ENCODE measurements at places on chromosomes 12 and 14.

DNA sequence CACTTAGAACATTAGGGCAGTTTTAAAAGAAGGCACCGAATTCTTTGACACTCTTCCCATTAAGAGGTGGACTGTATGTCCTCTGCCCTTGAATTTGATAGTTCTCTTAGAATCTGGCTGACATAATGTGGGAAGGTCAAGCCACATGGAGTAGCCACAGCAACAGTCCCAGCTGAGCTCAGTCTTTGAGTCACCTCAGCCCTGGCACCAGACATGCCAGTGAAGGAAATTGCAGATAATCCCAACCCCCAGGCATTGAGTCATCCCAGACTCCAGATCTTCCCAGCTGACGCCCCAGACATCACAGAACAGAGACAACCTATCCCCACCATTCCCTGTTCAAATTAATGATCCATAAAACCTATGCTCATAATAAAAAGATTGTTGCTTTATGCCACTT is 83.4 kb downstream of the GTF2A1 start:
- DNase-seq, result no peak

GRCh38 chr12:29638528-29638927 is 141.0 kb upstream of the OVCH1 start:
- no peak for DNase-seq

DNA sequence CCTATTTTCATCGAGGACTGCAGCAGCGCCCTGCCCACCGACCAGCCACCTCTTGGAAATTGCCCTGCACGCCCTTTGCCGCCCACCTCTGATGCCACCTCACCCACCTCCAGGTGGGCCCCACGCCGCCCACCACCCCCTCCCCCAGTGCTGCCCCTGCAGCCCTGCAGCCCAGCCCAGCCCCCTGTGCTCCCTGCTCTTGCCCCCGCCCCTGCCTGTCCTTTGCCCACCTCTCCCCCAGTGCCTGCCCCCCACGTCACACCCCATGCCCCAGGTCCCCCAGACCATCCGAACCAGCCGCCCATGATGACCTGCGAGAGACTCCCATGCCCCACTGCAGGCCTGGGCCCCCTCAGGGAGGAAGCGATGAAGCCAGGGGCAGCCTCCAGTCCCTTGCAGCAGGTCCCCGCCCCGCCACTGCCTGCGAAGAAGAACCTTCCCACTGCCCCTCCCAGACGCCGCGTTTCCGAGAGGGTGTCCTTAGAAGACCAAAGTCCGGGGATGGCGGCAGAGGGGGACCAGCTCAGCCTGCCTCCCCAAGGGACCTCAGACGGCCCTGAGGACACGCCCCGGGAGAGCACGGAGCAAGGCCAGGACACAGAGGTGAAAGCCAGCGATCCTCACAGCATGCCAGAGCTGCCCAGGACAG is 96.5 kb downstream of the LGMN start:
- no peak for DNase-seq

GRCh38 chr12:106602076-106602475 is 19.3 kb downstream of the RFX4 start:
- DNase-seq, result no peak

- DNase-seq, result no peak
Measured at GRCh38 chr14:79708426-79709388, 502.6 kb downstream of the DIO2 start.

DNA sequence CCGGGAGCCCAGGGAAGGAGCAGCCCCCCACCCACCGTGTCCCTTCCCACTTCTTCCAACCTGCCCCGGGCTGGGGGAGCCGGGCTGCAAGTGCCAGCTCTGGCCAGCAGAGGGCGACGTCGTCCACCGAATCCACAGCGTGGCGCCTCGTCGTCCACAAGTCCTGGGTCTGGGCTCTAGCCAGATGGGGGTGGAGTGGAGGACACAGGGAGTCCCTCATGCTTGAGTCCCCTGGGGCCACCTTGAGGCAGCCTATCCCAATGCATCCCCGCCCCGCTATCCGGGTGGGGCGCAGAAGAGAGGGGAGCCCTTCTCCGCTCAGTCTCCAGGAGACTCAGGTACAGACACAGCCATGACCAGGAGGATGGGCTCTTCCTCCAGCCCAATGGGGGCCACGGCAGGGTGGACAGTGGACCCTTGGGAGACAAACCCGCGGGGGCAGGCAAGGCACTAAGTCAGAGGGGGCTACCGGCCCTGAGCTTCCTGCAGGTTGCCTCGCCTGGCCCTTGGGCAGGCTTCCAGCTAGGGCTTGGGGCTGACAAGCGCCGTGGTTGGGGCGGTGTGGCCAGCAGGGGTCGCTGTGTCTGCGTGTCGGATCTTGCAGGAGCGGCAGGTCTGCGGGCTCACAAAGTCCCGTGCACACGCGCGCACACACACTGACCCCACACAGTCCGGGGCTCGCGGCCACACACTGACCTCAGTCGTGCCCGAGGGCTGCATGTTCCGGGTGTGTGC is 5.5 kb downstream of the AQP5 start:
- peak; percentile 67 for DNase-seq

DNA sequence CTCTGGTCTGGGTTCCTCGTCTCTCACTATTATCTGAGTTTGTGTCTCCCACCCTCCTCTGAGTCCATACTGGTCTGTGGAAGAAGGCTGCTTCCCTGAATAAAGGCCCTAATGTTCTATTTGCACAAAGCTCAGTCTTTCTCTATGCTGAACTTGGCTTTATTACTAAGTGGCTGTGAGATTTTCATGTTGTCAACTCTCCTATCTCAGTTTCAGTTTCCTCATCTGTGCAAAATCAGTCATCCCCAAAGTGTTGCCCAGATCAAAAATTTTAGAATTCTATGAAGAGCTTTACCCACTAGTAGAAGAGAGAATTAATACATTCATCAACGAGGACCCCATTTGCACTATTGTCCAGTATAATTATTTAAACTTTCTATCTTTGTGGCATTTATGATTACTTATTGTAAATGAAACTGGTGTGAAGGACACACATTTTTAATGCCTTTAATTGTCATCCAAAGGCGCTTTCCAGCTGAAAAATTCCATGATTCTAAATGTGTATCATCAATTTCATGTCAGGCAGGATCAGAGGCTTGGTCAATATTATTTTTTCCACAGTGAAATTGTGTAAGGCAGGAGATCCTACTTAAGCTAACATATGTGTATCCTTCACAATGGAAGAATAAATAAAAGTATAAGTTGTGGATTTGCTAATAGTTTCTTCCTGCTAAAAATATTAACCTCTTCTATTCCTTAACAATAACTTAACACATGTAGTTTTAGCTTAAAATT is 79.1 kb upstream of the EEA1 start:
- no peak for DNase-seq

DNA sequence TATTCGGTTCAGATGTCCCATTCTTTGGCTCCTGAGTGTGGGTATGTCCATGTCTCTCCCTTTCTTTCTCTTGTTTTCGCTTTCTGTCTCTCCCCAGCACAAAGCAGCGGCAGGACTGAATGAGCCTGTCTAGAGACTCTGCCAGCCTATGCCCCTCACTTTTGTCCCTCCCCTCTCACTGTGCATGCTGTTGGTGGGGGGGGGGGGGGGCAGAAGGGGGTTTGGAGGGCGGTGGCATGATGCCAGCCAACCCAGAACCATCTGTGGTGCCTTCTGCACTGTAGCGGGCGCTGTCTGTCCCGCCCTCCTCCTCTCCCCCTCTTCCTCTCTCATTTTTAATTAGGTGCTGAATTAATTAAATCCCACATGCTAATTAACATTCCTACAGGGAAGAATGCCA is 17.7 kb downstream of the NGDN start:
- DNase-seq, result no peak
